NCI-H524 treated with DMSO at 0.1 percent for 48 hours (cell line): ENCODE measurements at places on chromosomes 4 and X.

- DNase-seq: no peak
These were observed 8.4 kb downstream of the C4orf54 start for GRCh38 chr4:99649208-99649607.

DNA sequence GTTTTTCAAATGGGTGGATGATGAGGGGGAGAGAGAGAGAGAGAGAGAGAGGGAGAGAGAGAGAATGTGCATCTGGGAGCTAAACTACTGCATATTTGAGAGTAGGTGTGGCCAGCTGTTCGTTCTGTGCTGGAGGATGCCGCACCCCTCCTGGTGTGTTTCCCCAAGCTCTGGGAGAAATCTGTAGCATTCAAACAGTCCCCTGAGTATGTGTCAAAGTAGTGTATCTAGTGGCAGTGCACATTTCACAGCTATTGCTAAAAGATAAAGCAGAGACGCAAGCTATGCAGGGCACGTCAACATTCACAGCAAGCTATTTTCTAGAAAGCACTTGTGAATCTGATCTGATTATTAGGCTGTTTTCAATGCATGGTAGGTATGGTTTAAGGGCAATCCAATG lies 83.5 kb upstream of the LIMCH1 start:
- DNase-seq: no peak

DNA sequence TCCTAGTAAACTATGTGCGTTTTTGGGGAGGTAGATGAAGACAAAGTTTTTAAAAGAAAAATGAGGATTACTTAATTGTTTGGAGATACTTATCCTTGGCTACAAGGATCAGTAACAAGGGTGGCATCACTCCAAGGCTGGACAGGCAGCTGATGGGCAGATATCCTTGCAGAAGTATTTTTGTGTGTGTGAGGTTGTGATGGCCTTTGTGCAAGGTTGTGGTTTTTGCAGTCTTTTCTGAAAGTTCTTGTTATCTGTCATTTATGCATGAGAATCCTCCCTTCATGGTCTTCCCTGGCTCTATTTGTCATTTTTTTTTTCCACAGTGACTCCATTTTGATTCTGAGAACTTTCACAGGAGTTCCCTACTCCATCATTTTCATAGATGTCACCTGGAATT lies 96.0 kb upstream of the C1GALT1C1 start:
- DNase-seq: no peak

- DNase-seq: no peak
These were observed 36.4 kb upstream of the LCORL start for GRCh38 chr4:18057821-18058533.

GRCh38 chr4:2570551-2571222 lies 34.2 kb downstream of the FAM193A start:
- no peak for DNase-seq

GRCh38 chrX:18995221-18995620 lies 11.3 kb upstream of the PHKA2 start:
- no peak for DNase-seq

GRCh38 chr4:169933531-169933930 lies 92.7 kb downstream of the MFAP3L start:
- no peak for DNase-seq

DNA sequence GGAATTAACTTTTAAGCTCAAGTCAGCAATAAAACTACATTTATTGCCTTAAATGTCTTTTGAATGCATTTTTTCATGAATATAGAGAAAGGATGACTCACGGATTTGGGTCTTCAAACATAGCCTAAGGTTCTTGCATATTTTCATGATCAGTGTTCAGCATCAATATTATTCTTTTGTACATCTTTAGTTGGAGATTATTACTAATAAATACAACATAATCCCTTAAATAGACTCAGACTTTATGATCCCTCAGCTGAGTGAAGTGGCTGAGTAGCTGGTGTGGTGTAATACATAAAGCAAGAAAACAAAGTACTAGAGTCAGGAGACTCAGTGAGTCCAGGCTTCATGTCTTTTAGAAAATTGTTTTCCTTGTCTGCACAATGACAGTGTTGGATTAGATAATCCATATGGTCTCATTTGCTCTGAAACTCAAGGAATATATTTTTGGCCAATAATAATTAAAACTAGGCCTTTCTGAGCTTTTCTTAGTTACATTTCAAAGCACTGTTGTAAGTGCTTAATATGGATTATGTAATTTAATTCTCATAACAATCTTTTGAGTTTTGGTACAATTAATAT lies 78.3 kb upstream of the UNC5C start:
- no peak for DNase-seq

DNA sequence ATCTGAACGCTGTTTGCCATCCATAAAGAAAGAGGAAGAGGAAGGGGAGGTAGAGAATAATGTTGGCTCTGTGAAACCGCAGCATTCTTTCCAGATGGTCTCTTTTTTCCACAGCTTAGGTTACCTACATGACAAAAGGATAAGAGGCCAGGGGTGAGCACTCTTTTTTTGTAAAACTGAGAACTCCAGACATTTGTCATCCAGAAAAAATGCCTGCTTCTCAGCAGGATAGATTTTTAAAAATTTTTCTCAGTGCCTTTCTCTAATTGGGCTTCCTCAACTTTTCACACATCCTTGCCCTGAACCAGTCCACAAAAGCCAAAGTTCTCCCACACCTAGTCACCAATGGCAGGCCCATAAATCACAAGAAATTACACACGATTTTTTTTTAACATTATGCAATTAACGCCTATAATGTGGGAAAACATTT lies 158.1 kb upstream of the TENM3 start:
- no peak for DNase-seq

DNA sequence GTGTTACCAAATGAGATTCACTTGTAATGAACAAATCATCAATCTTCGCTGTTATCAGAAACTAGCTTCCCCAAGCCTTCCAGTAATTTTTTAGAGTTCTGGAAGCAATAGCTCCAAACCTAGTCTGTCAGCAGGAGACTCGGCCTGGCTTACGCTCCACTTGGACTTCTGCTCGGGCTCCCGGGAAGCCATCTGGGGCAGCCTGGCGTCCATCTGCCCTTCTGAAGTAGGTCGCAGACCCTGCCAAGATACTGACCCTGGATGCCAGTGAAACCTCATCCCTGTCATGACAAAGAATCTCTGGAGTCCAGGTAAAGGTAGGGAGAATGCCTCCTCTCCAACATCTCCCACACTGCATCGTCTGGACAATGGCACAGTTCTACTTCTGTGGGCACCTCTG lies 493.8 kb upstream of the ZFP42 start:
- DNase-seq: no peak

DNA sequence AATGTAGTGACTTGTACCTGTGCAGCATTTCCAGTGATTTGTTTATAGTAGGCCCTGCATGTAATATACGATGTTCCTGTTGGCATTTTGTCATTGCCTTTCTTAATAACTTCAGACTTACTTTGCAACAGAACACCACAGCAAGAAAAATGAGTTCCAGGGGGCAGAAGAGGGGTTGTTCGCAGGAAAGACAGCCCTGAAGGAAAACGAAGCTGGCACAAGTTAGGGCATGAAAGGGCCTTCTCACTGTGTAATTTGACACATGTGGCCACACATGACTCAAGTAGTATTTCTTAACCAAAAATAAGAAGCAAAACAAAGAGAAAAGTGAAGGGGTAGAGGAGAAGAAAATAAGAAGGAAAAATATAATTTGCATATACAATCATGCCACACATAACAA lies 265.8 kb upstream of the SMIM31 start:
- no peak for DNase-seq

GRCh38 chr4:35163168-35163567 lies 1081.1 kb downstream of the ARAP2 start:
- DNase-seq: no peak

DNA sequence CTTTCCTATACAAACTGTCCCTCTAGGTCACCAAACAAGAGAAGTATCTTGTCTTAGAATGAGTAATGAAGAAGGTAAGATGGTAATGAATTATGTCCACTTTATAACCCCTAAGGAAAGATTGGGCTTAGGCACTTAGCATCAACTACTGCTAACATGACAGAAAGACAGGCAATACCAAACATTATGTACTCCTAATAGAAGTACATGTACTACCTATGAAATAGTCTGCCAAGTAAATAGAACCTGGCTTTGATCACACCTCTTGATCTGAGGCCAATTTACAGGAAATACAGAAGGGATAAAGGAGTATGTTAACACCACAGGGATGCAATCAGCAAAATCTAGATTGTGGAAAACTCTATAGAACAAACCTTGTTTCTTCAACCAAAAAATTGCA lies 14.1 kb upstream of the PCYT1B start:
- DNase-seq: no peak

DNA sequence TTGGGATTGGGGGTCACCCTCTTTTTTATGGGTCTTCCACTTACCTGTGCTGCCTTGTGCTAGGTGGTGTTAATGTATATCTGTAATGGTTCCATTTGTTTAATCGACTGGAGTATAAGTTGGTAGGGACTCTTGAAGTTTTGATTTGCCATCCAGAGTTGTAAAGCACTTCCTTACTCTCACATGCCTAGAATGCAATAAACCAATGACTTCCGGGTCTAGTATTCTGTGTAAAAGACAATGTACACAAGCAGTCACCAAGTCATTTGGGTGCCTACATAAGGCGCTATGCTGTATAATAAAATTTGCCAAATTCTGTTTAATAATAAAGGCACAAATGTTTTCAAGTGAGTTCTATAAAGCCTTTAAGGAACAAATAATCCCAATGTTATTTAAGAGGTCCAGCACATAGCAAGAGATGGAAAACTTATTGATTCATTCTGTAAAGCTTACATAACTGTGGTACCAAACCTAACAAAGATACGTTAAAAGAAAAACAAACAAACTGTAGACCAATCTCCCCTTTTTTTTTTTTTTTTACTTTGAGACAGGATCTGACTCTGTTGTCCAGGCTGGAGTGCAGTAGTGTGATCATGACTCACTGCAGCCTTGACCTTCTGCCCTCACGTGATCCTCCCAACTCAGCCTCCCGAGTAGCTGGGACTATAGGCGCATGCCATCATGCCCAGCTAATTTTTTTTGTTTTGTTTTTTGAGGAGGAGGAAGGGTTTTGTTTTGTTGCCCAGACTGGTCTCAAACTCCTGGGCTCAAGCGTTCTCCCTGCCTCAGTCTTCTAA lies 41.5 kb upstream of the HPRT1 start:
- no peak for DNase-seq

DNA sequence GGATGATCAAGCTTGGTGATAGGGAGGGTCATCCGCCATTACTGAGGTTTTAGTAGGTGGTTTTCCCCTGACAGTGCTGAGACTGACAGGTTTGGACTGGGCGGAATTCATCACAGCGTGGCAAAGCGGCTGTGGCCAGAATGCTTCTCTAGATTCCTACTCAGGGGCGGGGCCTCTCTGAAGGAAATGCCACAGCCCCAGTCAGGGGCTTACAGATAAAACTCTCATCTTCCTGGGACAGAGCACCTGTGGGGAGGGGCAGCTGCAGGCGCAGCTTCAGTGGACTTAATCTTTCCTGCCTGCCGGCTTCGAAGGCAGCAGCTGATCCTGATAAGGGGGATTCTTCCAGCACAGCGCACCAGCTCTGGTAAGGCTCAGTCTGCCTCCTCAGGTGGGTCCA lies 316.7 kb downstream of the RPA4 start:
- no peak for DNase-seq

DNA sequence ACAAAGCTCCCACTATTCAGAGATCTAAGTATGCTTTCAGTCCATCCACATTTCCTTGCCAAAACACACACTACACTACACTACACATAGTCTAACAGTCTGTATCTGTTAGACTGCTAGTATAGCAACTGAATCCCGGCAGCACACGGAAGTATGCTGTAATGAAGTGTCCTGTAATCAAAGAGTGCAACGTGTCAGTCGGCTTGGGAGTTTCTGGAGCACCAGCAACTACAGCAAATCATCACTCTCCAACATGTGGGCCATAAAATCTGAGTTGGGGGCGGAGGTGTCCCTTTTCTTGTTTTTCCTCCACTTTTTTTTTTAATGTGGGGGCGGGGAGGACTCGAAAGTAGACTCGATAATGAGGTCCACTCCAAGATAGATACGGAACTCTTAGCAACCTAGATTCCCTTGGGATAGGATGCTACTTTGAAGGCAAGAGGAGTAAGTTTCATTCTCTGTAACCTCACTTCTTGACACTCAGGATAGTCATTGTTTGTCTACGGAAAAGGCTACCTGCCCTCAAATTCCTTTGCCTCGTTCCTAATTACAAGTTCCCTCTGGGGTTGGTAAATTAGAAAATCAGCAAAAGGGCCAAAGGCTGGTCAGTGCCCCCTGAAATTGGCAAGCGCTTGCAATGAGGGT lies 722 bp downstream of the SLC10A7 start:
- DNase-seq: no peak
